ENCODE measurements at places on chromosomes 12 and 14.
A peak's percentile ranks its signal among the peaks of the same experiment; 100 is the strongest.

- no peak for DNase-seq
Observed at GRCh38 chr12:100215209-100215608, 14.6 kb downstream of the ACTR6 start.

DNA sequence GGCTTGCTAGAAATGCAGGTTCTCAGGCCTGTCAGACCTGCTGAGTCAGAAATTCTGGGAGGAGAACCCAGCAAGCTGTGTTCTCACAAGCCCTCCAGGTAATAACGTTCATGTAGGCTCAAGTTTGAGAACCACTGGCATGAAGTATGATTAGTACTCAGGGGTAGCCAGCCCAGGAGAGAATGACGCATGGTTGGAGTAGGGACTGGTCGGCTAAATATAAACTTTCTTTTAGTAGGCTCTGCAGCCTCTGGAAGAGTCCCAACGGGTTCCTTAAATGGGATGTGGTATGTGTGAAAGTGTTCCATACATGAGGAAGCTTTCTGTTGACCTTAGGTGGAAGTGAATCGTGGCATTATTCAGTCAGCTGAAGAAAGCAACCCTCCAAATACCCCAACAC lies 209.3 kb downstream of the SLC41A2 start:
- DNase-seq = no peak

DNA sequence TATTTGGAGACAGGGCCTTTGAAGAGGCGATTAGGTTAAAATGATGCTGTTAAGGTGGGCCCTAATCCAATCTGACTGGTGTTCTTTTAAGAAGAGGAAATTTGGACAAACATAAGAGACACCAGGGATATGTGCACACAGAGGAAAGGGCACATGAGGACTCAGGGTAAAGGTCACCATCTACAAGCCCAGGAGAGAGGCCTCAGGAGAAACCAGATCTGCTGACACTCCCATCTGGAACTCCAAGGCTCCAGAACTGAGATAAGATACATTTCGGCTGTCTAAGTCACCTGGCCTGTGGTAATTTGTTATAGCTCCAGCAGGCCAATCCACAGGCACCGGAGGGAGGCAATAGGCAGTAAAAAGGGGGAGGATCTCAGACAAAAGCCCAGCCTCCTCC lies 48.6 kb downstream of the KICS2 start:
- no peak for DNase-seq

DNA sequence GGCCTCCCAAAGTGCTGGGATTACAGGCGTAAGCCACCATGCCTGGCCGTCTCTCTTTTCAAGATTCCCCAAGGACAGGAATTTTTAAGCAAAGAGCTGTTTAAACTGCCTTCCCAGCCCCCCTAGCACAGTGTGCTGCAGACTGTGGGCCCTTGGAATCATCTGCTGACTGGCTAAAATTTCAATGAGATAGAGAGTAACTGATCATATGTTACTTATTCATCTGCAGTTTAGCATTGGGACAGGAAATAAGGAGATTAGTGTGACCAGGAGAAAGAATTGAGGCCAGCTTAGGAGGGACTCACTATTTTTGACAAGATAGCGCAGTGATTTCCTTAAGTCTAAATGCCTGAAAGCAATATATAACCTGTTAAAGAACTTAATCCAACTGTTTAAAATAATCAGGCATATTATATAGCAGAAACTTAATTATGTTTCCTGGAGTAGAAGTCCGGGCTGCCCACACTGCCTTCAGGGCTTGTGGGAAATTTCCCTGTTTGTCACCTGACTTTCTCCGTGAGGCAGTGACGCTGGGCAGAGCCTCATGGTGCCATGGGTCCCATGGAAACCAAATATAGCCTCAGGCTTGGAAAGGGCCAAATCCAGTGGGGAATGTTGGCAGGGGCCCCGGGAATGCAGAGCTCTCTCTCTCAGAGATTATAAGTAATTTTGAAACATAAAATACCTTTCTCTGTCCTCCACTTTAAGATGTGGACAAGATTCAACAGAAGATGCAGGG lies 22.8 kb upstream of the CEBPE start:
- DNase-seq = no peak

DNA sequence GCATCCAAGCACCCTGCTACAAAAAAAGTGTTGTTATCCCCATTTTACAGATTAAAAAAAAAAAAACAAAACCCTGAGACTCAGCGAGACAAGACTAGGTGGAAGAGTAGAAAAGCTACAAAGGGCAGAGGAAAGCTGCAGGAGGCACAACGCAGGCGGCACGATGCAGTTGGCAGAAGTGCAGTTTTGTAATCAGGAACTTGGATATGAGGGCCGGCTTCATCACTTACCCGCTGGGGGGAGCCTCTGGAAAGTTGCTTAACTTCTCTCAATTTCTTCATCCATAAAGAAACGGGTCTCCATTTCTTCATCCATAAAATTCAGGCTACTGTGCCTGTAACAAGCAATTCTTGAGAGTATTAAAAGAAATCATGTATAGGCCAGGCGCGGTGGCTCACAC lies 33.1 kb upstream of the CCDC60 start:
- no peak for DNase-seq

- DNase-seq = no peak
Observed at GRCh38 chr14:94292526-94292871, 569 bp downstream of the SERPINA10 start.

DNA sequence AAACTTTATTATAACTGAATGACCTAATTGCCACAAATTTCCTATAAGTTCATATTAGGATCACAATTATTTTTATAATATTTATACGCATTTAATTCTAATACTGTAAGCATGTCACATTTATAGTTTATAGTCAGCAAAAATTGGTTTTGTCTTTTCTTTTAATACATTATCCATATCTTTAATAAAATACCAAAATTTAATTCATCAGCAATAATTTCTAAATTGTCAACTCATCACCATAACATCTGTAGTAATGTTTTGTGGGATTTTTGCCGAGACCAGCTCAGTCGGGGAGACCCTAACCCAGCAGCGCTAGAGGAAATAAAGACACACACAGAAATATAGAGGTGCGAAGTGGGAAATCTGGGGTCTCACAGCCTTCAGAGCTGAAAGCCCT lies 254.2 kb downstream of the KIF21A start:
- DNase-seq = no peak

- peak; percentile 82 for DNase-seq
Observed at GRCh38 chr12:68557011-68557730, 53.5 kb upstream of the RAP1B start.

DNA sequence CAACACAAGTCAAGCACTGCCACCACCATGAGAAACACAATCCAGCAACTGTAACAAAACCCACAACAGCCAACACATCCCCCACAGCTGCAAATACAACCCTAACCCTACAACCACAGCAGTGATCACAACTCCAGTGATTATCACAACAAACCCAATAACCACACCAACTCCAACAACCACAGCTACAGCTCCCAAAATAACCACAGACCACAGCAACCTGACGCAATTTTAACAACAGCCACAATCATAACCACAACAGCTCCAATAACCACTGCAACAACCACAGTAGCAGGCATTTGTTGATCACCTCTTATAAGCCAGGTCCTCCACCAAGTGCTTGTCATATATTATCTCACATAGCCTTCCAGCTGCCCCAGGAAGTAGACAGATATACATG lies 42.2 kb upstream of the FAM181A start:
- no peak for DNase-seq

- no peak for DNase-seq
Observed at GRCh38 chr14:32457213-32457920, 128.3 kb downstream of the AKAP6 start.

- DNase-seq = no peak
Observed at GRCh38 chr12:103799504-103799856, 41.6 kb downstream of the NT5DC3 start.

GRCh38 chr14:55545779-55546178 lies 34.2 kb upstream of the KTN1 start:
- no peak for DNase-seq

DNA sequence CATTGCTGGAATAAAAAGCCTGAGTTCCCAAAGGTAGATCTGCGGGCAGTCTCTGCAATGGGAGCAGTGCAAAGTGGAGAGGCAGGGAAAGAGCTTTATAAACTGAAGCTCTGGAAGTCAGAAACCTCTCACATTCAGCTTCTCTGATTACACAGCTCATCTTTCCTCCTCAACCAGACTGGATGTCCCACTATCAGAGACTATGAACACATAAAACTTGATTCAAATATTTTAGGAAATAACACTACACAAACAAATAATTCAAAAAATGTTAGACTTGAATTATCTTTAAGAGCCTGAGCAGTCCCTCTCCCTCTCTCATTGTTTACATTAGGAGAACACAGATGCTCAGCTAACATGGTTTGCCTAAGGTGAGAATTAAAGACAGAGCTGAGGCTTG lies 72.9 kb downstream of the DENND5B start:
- no peak for DNase-seq

DNA sequence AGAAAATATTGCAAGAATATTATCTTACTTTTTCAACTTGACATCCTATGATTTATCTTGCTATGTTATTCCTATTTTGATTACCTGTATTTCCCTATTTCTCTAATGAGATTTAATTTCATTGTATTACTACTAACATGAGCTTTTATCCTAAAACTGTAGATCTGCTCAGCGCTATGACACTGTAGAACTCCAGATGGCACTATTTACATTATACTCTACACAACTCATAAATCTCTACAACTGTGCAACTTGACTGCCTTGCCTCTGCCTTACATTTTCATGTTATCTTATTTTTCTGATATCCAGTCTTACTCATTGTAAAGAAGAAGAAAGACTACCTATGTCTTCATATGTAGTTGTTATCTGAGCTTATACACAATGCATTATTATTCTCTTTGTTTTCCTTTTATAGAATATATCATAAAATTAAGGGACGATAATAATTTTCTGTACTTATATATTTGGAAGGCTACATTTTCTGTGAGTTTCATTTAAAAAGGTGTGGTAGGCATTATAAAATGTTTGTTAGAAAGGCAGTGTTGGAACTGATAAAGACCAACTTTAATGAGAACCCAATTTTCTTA lies 24.1 kb downstream of the NUP37 start:
- DNase-seq = peak; percentile 1

- no peak for DNase-seq
Observed at GRCh38 chr14:75877884-75878283, 103.9 kb downstream of the TGFB3 start.

DNA sequence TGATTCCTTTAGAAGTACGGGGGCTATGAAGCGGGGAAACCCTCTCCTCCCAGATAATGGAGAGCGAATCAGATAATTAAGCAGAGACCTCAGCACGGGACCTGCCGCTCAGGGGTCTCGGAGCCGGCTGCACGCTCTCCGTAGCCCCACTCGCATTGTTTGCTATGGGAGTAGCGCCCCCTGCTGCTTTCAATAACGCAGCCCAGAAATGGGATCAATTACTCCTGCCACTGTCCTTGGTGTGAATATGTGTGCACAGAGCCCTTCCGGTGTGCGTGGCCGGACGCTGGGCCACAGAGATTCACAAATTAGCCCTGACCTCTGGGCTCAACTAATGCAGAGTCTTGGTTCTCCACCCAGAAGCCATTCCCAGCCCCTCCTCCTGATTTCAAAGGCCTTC lies 76.4 kb upstream of the TMEM132C start:
- DNase-seq = no peak

- DNase-seq = no peak
Observed at GRCh38 chr14:99441918-99442317, 38.7 kb downstream of the SETD3 start.

GRCh38 chr12:112929715-112930114 lies 8.6 kb upstream of the OAS3 start:
- no peak for DNase-seq

DNA sequence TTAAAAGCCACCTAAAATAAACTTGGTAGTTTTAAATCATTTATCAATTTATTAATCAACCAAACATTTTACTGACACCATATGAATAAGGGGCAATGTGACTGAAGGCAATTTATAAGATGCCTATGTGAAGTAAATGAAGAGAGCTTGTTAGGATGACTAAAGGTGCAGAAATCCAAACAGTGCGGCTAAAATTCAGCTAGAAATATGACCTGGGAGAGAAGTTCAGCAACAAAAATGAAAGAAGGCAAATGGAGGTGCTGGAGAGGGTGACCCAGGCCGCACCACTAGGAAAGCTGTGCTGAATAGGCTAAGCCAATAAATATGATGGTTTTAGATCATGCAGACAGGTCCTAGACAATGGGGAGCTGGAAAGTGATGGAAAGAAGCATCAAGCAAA lies 403.7 kb downstream of the BTG1 start:
- DNase-seq = no peak

DNA sequence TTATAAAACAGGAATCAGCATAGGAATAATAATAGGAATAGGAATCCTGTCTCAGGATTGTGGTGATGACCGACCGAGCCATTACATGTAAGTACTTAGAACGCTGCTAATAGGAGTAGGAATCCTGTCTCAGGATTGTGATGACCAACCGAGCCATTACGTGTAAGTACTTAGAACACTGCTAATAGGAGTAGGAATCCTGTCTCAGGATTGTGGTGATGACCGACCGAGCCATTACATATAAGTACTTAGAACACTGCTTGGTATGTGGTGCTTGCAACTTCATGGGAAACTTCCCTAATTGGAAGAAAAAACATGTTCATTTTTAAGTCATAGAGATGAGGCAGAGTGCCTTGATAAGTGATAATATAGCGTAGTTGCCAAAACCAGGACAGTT lies 30.0 kb downstream of the ELK3 start:
- no peak for DNase-seq

- no peak for DNase-seq
Observed at GRCh38 chr12:13503094-13503835, 306.7 kb downstream of the EMP1 start.

- peak; percentile 84 for DNase-seq
Observed at GRCh38 chr12:26318661-26319068, 123.3 kb downstream of the SSPN start.

- peak; percentile 78 for DNase-seq
Observed at GRCh38 chr12:122471324-122472226, 29.2 kb downstream of the ZCCHC8 start.

DNA sequence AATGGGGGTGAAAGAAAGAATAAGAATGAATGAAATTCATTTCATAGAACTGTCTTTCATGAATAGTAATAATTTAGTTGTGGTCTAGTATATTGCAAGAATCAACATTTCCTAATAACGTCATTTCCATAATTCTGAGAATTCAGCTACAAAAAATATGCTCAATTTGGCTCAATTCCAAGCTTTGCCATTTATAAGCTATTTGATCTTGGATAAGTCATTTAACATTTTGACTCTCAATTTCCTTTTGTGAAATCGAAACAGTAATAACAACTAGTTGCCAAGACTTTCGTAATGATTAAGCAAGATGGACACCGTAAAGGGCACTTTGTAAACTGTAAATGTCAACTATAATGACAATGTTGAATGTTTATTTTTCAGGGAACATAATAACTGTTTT lies 18.1 kb downstream of the NOS1 start:
- DNase-seq = no peak

GRCh38 chr12:26523708-26524150 lies 309.3 kb downstream of the ITPR2 start:
- peak; percentile 87 for DNase-seq

DNA sequence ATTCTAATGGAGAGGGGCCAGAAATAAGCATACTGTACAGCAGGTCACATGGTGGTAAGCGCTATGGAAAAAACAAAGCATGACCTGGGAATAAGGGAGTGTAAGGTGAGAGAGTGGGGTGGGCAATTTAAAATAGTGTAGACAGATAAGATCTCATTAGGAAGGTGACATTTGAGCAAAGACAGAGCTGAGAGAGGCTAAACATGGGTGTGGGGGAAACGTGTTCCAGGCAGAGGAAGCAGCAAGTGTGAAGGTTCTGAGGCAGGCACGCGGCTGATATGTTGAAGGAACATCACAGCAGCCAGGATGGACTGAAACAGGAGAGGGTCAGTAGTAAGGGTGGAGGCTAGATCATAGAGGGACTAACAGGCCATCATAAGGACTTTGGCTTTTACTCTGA lies 126.8 kb downstream of the SAMD4A start:
- DNase-seq = no peak

Measured in kidney glomerular epithelial cell (primary cell).